ENCODE measurements at places on chromosomes 16 and 17.

DNA sequence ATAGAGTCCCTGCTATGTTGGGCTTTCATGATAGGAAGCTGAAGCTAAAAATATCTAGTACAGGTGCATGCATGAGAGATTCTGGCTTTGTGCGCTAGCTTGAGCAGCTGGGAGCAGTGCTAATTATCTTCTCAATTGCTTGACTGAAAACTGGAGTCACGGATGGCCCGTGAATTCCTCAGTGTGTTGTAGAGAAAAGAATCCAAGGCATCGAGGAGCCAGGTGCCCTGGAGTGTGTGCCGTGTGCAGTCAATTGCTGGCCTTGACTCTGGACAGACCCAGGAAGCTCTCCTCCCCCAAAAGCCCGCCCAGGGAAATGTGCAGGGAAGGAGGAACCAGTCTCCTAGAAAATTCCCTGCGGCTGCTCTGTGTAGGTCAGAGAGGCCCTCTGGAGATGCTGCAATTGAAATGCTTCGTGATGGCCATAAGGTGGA, 14.2 kb downstream of the LGALS3BP start:
- DNase-seq = no peak

- DNase-seq = no peak
These were observed 526 bp downstream of the TSNAXIP1 start for GRCh38 chr16:67807148-67807682.

GRCh38 chr16:2970563-2970962, 1.4 kb downstream of the PAQR4 start:
- no peak for DNase-seq

DNA sequence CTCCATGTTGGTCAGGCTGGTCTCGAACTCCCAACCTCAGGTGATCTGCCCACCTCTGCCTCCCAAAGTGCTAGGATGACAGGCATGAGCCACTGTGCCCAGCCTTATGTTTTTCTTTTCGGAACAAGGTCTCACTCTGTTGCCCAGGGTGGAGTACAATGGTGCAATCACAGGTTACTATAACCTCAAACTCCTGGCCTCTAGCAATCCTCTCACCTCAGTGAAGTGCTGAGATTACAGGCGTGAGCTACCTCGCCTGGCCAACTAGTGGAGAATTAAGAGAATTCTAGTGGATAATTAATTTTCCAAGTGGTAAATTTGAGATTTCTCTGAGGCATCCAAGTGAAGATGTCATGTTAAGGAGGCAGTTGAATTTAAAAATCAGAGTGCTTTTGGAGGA, 2.9 kb upstream of the FBXO47 start:
- no peak for DNase-seq

- DNase-seq = peak; percentile 46
These were observed 26.9 kb downstream of the HSD17B2 start for GRCh38 chr16:82061861-82062525.

- peak; percentile 74 for DNase-seq
These were observed 5.8 kb downstream of the THOC6 start for GRCh38 chr16:3029491-3030221.

- DNase-seq = no peak
These were observed 80.8 kb upstream of the CIBAR2 start for GRCh38 chr16:85193115-85193493.

DNA sequence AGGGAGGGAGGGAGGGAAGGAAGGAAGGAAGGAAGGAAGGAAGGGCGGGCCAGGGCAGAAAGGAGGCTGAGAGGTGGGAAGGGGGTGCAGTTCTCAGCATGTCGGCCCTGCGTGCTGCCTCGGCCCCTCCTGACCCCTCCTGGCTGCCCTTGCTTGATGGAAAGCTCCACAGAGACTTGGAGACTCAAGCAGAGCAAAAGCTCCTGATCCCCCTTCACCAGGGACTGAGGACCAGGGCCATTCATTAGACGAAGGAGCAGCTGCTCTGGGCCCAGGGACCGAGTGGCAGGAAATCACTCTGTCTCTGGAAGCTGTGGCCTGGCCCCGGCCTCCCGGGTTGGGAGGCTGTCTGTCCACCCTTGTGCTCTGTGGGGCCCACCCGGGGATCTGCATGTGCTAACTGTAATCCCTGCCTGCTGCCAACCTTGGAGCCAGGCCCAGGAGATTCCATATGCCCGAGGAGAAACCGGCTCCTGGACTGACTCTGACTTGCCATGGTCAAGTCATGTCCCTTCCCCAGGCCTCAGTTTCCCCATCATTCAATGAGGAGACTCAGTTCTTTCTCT, 27.4 kb upstream of the C1QL1 start:
- no peak for DNase-seq

GRCh38 chr16:75192606-75193264, 14.2 kb downstream of the CTRB2 start:
- no peak for DNase-seq

DNA sequence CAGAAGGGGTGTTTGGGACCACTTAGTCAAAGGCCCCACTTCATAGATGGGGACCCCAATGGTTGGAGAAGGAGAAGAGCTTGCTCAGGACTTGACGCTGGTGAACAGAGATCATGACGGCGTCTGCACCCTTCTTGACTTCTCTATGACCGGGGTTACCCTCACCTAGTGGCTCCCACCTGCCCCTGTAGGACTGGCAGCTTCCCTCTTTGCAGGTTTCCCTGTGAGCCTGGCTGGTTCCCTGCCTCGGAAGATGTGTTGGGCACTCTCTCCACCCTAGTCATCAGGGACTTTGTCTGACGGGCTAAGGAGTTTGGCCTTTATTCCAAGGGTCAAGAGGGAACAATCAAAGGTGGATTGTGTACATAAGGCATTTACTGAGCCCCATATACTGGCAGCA, 22.7 kb downstream of the TBX4 start:
- DNase-seq = no peak

DNA sequence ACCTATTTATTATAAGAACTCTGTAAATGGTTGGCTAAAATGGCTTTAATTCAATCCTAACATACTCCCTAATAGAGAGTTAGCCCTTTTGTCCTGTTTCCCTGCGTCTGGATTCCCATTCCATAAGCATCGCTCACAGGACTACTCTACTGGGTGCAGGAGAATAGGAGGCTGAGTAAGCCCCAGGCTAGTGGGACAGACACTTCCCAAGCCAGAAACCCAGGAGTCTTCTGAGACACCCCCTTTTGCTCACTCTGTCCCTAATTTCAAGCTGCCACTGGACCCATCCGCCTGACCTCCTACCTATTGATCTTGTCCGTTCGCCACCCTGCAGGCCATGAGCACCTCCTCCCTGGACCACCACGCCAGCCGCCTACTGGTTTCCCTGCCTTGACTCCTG, 16.7 kb upstream of the TOB1 start:
- no peak for DNase-seq

- no peak for DNase-seq
These were observed 6.7 kb upstream of the SMIM5 start for GRCh38 chr17:75626496-75627038.

- DNase-seq = no peak
These were observed 436 bp downstream of the PHB1 start for GRCh38 chr17:49414271-49414621.

DNA sequence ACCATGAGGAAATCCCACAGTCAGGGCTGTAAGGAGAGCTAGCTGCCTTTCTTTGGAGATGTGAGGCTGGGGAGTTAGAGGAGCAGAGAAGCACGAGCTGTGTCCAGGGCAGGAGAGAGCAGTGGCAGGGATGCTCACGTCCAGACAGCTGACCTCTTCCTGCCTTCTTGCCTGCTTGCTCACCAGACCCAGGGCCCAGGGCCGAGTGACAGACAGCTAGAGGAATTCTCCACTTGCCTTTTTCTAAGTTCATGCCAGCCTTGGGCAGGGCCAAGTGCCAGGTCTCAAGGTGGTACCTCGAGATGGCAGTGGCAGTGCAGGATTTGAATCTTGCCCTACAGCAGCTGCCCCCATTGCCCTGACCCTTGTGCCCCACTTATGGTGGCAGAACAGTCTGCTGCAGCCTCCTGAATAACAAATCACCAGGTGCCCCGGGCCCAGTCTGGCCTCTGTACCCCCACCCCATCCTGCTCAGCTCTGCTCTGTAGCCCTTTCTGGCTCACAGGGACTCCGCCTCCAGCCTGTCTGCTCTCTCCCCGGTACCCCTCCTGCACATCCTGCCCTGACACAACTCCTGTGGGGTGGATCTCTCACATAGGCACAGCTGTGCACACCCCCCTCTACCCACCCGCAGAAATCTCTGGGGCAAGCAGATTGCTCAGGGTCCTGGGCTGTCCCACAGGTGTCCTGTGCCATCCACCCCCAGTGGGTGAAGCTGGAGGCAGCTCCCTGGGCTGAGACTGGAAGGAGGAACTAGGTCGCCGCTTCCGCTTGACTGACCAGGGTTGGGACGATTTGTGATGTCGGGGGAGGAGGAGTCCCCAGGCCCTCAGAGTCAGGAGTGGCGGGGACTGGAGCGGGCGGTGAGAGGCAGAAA, 25.9 kb downstream of the GRIN2C start:
- peak; percentile 82 for DNase-seq

GRCh38 chr17:68377771-68378267, 79.5 kb downstream of the WIPI1 start:
- DNase-seq = no peak

DNA sequence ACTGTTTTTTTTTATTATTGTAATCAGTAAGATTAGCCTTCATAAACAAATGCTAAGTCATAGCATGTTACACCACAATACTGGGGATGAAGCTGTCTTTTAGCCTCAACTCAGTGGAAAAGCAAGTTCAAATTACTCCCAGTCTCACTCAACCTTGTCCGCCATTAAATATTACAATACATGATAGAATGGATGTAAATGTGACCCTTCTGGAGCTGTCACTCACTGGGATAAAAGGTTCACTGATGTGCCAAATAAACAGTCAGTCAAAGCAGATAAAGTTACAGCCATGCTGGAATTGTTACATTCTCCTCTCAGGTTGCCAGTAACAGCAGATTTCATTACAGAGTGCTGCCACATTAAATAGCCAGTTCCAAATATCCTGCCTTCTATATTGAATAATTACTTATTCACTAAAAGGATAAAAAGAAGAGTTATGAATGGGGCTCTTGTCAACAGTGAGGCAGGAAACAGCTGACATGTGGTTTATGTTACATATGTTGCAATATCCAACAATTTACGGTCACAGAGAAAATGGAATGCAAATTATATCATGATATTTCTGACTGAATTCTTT, 53.4 kb downstream of the BRIP1 start:
- no peak for DNase-seq

DNA sequence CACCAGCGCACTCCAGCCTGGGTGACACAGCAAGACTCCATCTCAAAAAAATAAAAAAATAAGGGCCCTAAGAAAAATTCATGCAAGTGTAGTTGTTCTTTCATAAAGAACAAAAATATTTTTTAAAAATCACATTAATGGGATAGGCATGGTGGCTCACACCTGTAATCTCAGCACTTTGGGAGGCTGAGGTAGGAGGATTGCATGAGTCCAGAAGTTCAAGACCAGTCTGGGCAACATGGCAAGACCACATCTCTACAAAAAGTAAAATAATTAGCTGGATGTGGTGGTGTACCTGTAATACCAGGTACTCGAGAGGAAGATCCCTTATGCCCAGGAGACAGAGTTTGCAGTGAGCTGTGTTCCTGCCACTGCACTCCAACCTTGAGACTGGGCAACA, 15.2 kb upstream of the BRIP1 start:
- no peak for DNase-seq

DNA sequence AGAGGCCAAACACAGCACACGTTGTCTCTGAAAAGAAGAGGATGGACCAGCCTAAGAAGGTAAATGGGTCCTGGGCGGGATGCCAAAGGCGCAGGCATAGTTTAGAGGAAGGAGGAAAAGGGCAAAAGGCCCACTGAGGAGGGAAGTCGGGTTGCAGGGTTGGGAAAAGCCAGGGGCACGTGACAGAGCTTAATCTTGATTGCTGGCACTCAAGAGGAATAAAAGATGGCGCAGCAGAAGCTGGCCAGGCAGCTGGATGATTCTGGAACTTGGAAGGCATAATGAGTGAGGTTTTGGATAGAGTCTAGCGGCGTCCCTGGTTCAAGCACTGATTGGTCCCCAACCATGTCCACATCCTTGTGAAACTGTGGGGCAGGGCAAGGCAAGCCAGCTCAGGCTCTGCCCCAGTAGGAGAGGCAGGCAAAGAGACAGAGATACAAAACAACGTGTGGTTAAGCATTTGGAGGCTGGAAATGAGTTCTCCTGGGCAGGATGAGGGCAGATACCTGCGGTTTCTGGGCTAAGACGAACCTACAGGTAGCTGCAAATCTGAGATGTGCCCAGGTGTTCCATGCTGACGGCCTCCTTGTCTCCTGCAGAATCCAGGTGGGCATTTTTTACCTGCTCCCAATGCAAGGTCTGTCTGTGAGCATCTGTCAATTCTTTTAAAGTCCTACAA, 52.7 kb upstream of the CIBAR2 start:
- no peak for DNase-seq

DNA sequence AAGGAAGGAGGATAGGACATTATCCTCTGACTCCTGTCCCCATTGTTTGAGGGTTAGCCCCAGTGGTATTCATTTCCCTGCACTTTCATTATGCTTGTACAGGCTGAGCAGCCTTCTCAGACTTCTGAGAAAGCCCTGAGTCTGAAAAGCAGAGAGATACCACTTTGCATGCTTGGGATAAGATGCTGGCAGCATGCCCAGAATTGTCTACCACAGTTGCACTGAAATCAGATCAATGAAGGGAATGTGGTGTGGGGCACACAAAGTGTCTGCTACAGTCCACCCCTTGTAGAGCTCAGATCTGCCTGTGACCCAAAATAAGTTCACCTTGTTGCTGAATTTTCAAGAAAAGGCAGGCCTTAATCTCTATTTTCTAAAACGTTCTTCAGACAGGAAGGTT, 160.6 kb downstream of the CCT6B start:
- no peak for DNase-seq

GRCh38 chr16:71460941-71461340, 1.1 kb downstream of the ZNF23 start:
- no peak for DNase-seq

DNA sequence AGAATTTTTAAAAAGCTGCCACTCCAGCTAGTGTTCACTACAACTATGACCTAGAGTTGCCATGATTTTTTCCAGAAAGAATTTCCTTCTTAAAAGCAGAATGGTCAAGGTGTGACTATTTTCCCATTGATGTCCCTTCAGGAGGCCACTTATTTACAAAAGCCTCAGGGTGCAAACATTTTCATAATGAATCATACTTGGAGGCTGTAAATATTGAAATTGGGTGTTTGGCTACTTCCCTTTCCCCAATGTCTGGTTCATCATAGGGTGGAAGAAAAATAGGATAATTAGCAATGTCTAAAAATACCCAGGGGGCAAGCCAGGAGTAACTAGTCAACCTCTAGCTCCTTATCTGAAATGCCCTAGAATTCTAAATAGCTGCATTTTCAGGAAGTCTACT, 18.8 kb downstream of the AXIN2 start:
- DNase-seq = no peak

- DNase-seq = no peak
These were observed 11.5 kb downstream of the MPRIP start for GRCh38 chr17:17053446-17054379.

GRCh38 chr16:86007524-86007923, 108.6 kb downstream of the IRF8 start:
- DNase-seq = no peak

- no peak for DNase-seq
These were observed 34.0 kb downstream of the PGS1 start for GRCh38 chr17:78412403-78412802.

GRCh38 chr17:50768346-50768761, 1.0 kb upstream of the ANKRD40CL start:
- DNase-seq = no peak

GRCh38 chr17:50420419-50421112, 5.5 kb upstream of the ACSF2 start:
- DNase-seq = no peak
